Jurkat, Clone E6-1 (cell line): ENCODE measurements at places on chromosomes 7 and 10.

DNA sequence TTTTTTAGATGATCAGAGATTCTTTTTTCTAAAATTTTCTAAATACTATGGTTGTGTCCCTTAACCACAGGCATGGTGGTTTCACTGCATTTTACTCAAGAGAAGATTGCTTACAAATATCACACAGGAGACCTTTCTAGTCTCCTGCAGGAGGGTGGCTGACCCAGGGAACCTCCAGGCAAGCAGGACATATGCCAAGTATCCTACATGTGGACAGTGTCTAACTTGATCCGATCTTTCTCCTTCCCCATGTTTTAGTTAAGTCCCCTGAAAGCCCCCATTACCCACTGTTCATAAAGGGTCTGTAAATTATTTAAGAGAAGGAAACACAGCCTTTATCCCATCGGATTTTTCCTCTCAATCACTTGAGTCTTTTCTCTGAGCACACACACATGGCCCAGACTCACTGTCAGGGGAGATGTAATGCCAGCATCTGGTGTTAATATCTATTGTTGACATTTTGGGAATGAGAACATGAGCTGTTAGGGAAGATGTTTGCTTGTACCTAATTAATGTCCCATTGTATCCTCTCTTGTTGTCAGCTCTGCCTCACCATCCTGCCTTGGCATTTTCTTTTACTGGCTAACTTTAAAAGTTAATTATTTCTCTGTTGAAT lies 755.2 kb downstream of the AUTS2 start:
- no peak for DNase-seq

GRCh38 chr10:72298592-72299519 lies 25.1 kb downstream of the DDIT4 start:
- no peak for DNase-seq

DNA sequence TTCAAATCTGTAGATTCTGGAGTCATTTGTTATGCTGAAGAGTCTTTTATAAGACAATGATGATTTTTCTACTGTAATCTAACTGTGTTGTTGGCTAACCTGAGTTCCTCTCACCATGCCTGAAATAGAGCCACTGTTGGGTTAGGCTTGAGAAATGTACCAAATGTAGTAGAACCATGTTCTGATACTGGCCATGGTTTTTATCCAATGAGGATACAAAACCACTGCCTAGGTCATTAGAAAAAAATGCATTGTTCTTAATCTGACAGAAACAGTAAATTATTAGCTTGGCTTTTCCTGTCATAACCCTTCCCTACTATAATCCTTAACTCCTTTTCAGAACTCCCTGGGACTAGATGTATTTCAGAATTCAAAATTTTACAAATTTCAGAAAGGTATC lies 86.6 kb downstream of the RAPGEF5 start:
- DNase-seq, result no peak

DNA sequence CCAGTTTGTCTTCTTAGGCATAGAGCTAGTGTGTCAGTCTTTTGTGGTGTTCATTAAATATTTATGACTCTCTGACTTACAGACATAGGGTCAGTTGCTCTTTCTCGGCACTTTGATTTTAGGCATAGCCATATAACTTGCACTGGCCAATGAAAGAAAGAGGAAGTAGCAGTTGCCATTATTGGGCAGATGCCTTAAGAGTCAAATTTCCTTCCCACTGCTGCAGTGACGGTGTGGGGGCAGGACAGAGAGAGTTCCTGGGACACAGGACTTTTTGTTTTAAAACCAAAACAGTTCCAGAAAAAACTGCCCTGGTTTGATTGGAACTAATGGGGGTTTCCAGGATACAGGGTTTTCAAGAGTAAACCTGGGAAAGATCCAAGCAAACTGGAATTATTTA lies 60.2 kb upstream of the PHF14 start:
- DNase-seq, result no peak

- DNase-seq, result no peak
Measured at GRCh38 chr10:84755311-84755710, 426.9 kb downstream of the CCSER2 start.

DNA sequence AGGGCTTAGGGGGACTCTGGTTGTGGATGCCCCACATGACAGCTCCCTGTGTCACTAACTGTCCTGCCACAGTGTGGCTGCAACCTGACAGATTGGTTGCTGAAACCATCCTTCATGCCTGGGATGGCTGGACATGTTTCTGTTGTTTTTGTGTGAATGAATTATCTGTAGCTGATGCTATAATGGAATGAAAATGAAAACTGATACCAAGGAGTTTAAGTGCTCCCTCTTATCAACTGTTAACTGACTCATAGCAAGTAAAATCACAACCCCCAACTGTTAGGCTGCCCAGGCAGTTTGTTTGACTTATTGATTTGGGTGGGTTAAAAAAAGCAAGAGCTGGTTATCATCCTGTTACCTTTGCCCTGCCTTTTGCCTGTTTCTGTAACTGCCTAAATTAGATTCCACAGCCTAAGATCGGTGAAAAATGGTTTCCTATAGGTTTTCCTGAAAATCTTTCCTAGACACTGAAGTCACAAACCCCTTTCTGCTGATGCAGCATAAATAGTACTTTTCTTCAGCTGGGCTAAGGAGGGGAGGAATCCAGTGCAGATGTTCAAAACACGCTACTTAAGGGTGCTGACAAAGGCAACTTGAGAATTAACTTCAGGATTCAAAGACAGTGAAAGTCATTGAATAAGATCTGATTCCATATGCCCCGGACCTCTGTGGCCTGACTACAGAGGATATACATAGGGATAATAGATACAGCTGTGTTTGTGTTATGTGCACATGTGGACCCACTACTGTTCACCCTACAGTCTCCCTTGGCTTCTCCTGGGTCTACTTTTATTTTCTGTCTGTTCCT lies 5.7 kb downstream of the FRAT2 start:
- DNase-seq, result no peak
